Stimulated activated CD8-positive, alpha-beta memory T cell treated with anti-CD3 and anti-CD28 coated beads, Interleukin-7, amount 100 ng/mL, for 48 hours (primary cell): ENCODE measurements at places on chromosomes 1 and 21.

GRCh38 chr21:18801468-18801867 is 397.9 kb upstream of the TMPRSS15 start:
- no peak for DNase-seq

GRCh38 chr1:44019466-44019948 is 11.8 kb downstream of the SLC6A9 start:
- DNase-seq: no peak

GRCh38 chr1:160829766-160830165 is 32.9 kb downstream of the CD244 start:
- DNase-seq: no peak

DNA sequence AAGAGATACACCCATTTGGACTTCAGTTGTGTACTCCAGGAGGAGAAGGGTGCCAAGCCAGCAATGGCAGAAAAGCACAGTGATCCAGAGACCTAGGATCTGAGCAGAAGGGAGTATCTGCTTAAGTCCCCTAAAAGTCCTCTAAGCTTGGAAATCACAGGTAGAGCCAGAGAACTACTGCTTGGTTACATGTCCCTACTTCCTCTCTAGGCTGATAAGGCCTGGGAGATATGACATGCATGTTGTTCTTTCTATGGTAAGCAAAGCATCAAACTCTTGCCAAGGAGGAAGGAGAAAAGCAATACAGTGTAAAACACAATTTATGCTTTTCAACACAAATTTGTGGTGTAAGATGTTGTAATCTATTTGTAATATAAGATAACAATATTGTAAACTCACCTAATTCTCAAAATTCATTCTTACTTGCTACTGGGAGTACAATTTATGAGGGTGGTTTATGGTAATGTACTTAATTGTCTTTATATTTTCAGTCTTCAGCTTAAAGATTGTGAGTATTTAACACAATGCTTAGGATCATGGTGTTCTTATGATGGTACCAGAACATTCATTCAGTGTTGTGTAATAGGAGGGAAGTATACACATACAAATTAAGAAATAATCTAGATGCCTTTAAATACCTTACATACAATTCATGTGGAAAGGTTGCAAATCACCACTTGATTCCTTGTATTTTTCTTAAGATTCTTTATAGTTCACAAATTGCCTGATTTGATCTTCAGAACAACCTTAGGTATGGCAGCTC is 49.1 kb upstream of the GNG12 start:
- no peak for DNase-seq

DNA sequence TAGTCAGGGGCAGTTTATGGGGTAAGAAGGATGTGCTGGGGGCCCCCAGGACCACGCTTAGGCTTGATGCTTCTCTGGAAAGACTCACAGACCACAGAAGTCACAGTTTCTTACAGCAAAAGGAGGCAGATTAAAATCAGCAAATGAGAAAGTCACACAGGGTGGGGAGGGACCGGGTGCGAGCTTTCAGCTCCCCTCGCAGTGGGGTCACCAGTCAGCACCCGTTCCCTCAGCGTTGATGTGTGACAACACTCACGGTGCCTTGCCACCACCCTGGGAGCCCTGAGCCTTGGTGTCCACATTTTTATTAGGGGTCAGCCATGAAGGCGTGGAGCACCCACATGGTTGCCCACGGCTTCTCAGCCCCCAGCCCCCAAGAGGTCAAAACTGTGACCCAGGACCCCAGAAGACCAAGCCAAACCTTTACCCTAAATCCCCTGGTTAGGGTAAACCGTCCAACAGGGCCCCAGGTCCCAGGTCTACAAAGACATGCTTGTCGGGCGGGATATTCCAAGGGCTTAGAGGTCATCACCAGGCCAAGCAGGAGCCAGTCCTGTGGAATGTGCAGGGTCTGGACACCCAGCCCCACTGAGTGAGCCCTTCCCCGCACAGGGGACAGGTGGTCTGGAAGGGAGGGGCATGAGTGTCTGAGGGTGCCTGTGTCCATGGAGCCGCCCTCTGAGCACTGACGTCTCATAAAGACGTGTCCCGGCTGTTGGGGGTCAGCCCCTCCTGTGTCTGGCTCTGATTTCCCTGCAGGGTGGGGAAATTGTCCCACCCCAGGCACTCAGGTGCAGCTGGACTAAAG is 64.5 kb upstream of the ABCG1 start:
- no peak for DNase-seq

GRCh38 chr1:213008564-213008963 is 7.1 kb downstream of the ANGEL2 start:
- DNase-seq: no peak

DNA sequence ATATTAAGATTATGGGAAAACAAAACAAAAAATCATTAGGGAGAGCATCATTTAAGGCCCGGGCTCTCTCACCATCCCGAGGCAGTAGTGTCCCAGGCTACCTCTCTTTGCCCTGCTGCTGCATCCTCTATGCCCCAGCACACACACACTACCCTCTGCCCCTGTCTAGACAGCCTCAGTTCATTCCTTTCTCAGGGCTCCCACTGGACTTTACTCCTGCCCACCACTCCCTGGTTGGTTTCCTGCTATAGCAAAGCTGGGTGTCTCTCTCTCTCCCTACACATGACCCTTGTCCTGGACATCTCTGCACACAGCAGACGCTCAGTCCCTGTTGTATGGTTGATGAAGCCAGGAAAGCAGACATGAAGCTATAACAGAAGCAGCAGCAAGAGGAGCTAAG is 30.7 kb downstream of the GNG12 start:
- DNase-seq: no peak

DNA sequence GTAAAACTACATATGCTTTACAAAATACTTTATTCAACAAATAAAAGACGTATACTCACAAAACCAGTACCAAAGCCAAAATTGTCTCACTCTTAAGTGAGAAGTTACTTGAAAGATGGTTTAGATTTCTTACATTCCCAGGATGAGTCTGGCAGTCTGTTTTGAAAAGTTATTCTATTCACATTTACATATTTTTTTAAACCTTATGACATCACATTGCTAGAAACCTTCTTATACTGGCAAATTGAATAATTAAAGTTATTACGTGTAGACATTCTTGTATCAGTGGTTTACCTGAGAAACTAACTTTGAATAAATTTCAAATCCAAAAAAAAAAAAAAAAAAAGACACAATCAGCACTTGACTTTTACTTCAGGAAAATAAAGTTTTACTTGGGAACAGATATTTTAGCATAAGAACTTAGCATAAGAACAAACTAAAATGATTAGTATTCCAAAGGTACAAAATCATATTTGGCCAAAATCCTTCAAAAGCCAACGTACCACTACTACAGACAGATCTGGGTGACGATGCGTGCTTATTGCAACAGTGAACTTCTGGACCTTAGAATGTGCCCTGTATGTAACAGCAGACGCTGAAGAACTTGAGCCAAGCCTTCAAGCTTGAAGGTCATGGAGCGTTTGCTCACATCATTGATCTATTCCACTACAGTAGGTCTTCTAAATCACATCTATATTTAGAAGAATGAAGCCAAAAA is 2.5 kb downstream of the CDC42BPA start:
- DNase-seq: no peak

DNA sequence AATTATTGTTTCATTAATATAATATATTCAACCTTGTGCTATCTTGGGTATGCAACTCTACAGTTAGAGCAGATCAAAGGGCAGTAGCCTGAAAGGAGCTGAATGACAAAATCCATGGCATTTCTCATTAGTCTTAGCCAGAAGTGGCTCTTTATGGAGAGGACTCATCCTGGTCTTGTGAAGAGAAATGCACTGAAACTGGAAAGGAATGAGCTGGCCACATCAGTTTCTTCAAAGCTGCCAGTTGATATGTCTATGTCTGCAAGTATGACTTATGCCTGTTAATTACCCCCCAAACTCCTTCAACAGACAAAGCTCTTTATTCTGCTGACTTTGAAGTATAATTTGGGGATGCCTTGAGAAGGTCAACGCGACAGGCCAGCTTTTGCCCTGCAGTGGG is 119.0 kb upstream of the UBE2U start:
- DNase-seq: no peak

DNA sequence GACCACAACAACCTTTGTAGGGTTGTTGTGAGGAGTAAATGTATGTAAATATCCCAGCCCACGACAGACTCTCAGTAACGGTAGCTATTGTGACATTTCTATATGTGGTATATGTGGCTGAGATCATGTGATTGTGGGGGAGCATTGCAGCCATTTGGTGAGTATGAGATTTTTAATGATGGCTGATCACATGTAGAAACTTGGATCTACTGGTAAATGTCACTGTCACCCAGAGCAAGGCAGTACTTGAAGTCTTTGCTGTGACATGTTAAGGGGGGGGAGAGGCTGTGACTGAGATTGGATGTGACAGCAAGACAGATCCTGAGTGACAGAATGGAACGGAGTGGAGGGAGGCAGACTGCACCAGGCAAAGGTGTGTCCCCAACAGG is 23.9 kb upstream of the MEF2D start:
- DNase-seq: no peak

DNA sequence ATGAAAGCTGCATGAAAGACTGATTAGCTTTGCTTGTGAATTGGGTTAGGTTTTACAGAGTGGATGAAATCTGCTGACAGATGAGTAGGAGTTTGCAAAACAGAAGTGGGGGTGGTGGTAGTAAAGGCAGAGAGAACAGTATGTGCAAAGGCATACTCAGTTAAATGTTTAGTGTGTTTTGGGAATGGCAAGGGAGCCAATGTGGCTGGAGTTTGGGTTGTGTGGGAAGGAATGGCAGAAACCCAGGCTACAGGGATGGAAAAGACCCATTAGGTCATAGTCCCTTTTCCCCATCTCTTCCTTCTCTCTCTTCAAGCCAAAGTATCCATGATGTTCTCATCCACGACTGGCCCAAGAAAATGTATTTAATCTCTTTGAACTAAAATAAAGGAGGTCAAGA is 362.2 kb upstream of the LYPLAL1 start:
- DNase-seq: no peak

- DNase-seq: peak; percentile 3
Measured at GRCh38 chr1:219660666-219661463, 48.0 kb upstream of the ZC3H11B start.

GRCh38 chr1:184792450-184792969 is 37.9 kb upstream of the EDEM3 start:
- DNase-seq: no peak

DNA sequence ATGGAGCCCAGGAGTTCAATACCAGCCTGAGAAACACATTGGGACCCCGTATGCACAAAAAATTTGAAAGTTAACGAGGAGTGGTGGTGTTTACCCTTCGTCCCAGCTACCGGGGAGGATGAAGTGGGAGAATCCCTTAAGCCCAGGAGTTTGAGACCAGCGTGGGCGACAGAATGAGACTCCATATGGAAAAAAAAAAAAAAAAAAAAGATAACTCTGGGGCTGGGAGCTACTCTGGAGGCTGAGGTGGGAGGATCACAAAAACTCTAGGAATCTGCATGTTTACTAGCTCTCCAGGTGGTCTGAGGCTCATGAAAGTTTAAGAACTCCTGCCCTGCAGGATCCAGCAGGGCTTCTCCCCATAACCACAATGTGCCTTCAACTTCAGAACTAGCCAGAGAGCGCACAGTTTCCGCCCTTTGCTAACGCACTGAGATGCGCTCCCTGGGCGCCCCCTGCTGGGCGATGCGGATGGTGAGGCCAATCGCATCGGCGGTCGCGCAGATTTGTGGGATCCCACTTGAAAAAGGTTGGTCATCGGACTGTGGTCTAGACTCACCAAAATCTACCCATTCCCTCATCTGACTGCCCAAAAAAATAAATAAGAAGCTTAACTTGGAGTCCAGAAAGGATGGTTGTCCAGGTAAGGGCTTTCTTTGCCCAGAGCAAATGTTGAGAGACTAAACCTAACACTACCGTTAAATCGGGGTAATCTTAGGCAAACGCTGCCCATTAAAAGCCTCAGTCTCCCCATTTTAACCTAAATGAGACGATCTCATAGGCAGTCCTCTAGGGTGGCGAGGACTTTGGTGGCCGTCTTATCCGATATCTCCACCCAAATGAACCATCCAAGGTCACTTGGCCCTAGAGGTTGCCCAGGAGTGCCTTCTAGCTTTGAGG is 8.8 kb downstream of the ZNF683 start:
- DNase-seq: peak; percentile 72

- no peak for DNase-seq
Measured at GRCh38 chr1:3679098-3679555, 26.8 kb downstream of the TP73 start.

GRCh38 chr1:156894711-156895454 is 1.4 kb downstream of the PEAR1 start:
- no peak for DNase-seq

- DNase-seq: no peak
Measured at GRCh38 chr1:24754229-24754628, 9.0 kb downstream of the CLIC4 start.

DNA sequence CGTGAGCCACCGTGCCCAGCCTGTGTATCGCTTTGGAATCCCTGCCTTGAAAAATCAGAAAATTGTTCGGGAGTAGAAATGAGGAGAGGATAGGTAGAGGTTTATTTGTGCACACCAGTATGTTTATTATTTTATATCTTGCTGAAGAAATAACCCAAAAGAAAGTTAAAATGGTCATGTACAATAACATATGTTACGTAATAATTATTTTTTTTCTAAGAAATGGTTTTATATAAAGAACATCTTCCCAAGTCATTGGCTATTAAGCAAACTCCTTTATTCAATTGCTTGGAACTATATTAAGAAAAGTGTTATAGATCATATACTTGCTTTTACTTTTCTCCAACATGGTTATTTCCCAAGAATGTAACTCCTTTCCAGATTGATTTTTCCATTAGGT is 171.8 kb downstream of the PHTF1 start:
- no peak for DNase-seq

DNA sequence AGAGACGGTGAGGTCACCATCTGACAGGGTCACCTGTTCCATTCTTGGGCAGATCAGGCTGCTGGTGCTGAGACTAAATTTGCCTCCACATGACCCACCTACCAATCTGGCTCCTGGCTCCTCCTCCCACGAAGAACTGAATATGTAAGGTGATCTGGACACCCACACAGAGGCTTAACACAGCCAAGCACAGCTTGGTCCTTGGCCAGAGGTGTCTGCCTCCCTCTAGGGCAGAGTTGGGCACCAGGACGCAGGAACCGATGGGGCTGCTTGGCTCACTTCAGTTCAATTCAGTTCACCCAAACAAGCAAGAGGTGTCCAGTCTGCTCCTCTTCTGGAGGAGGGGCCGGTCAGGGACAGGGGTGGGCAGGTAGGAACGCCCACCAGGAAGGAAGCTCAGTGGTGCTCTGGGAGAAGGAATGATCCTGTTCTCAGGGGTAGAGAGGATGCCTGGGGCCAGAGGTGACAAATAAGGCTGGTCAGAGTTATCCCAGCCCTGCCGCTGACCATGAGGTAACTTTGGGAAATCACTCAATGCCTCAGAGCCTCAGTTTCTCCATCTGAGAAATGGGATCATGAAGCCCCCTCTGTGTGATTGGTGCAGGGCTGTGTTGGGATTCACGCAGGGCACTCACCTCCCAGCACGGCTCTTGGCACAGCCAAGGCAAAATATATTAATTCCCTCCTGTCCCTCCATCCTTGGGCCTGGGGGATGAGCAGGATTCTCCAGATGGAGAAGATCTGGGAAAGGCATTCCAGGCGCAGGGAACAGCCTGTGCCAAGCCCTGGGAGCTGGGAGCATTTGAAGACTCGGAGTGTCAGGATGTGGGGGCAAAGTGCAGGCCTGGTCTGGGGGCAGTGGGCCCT is 284.5 kb downstream of the PTPRU start:
- DNase-seq: no peak
